ENCODE measurements at places on chromosomes 11 and 22. TPM values are rescaled to one million over a fixed set of nuclear protein-coding genes. Genes with fewer than 3 reads are reported as not detected.

AIFM3 gene
- total RNA-seq, result 0.68 TPM

E2F8 gene
- under 0.01 TPM for total RNA-seq

MMP13 gene
- 0.07 TPM for total RNA-seq

DDTL gene
- 1.7 TPM for total RNA-seq

DCHS1 gene
- 0.21 TPM for total RNA-seq

ALX4 gene
- total RNA-seq, result not detected
